ENCODE measurements at places on chromosomes 3 and 15.

DNA sequence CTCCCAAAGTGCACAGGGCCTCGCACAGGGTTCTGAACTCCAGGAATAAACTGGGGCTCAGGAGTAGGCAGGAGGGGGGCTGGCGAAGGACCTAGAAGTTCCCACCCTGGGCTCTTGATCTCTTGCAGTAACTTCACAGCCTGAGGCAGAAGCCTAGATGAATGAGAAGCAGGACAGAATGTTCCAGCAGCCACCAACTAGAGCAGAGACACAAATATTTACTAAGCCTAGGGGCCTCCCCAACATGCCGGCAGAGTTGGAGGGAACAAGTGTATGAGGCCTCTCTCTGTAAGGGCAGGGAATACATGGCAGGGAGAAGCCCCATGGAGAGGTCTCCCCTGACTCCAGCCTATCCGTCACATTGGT, 25.3 kb upstream of the C15orf39 start:
- no peak for DNase-seq

DNA sequence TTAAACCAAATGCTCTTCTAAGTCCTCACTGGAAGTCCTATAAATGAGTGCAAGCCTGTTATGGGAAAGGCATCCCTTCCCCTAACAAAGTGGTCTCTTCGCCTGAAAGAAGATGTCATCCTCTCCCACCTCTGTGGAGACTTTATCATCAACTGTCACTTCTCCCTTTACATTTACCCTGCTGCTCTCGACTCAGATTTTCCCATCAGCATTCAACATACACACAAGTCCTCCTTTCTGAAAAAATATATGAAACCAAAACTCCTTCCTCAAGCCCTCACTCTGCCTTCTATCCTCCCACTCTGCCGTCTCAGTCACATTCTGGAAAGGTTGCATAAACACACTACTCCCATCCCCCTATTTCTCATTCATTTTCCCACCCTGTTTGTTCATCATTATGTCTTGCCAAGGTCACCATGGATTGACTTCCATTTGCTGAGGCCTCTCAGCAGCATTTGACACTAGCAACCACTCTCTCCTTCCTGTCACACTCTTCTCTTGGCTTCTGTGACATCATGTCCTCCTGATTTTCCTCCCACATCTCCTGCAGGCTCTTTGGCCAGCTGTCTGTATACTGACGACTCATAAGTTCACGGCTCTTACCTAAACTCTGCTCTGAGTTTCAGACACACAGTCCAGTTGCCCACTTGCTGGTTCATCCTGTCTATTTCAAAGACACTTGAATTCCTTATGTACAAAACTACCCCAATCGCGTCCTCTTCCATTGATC, 70.3 kb upstream of the SMAD3 start:
- no peak for DNase-seq

DNA sequence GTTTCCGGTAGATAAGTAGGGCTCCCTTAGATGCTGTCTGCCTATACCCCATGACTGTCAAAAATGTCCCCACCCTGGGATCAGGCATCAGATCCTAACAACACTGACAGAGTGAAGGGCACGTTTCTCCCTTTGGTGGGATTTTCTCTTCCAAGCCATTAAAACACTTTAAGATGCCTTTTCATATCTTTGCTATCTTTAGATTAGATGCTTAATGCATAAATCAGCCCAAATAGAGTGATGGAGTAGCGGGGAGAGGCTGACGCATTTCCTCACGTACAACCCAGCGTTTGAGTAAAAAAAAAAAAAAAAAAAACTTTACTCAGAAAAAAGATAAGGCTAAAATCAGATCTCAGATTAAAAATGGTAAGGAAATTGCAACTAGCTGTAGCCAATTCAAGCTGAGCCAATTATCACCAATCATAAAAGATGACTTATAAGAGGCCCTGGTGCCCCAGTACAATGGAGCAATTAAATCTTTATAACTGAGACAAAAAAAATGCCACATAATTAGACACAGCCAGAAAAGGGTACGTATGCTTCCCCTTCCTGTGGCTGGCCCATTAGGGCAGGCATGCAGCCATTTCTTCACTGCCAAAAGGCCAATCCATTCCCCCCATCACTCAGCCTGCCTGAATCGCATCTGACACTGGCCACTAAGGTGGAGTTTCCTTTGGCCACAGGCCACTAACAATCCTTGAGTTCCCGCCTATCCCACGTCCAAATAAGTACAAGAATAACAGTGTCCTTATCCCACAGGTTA, 45.0 kb downstream of the RFTN1 start:
- DNase-seq: no peak

DNA sequence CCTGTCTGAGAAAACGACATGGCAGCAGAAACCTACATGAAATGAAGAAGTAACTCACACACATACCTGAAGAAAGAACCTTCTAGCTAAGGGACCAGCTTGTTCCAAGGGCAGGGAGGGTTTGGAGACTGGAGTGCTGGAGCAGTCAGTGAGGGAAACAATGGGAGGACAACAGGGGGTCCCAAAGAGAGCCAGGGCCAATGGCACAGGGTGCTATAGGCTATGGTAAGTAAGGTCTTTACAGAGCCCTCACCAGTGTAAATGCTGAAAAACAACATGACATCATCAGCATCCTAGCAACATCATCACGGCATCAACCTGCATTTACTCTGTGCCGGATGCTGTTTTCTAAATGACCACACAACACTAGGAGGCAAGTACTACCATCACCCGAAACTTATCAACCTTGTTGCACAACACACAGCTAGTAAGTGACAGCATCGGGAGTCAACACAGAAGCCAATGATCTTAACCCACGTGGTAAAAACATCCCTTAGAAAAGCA, 449.5 kb upstream of the WNT5A start:
- no peak for DNase-seq

GRCh38 chr3:123302961-123303360, 101.2 kb downstream of the SEC22A start:
- no peak for DNase-seq

DNA sequence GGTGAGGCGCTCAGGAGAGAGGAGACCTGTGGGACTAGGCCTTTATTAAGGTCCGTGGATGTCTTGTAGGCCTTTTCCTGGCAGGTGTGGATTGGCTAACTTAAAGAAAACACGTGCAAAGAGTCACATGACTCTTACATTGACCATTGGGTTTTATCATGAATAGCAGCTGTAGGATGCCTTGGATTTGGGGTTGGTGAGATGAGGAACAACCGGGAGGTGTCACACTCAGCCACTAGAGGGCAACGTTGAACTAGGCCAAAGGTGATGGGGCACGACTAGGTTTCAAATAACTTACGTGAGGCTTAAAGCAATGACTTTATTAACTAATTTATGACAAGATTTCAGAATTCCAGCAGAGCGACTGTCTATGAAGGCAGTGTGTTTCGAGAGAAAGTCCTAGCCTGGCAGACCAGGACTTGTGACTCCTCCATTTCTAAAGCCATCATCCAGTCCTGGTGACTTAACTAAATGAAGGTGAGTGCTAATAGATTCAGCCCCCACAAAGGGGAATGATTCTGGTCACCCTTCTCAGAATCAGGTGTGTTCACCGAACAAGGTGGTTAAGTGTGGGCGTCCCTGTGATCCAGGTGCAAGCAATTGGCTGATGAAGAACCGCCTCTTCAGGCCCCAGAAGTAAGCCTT, 345.6 kb downstream of the MCTP2 start:
- no peak for DNase-seq
